ENCODE measurements at places on chromosomes 2 and 18. TPM values are rescaled to one million over a fixed set of nuclear protein-coding genes. Genes with fewer than 3 reads are reported as not detected.

GRCh38 chr2:75523313-75524275 lies 37.1 kb downstream of the EVA1A start:
- DNase-seq = peak; percentile 44

DNA sequence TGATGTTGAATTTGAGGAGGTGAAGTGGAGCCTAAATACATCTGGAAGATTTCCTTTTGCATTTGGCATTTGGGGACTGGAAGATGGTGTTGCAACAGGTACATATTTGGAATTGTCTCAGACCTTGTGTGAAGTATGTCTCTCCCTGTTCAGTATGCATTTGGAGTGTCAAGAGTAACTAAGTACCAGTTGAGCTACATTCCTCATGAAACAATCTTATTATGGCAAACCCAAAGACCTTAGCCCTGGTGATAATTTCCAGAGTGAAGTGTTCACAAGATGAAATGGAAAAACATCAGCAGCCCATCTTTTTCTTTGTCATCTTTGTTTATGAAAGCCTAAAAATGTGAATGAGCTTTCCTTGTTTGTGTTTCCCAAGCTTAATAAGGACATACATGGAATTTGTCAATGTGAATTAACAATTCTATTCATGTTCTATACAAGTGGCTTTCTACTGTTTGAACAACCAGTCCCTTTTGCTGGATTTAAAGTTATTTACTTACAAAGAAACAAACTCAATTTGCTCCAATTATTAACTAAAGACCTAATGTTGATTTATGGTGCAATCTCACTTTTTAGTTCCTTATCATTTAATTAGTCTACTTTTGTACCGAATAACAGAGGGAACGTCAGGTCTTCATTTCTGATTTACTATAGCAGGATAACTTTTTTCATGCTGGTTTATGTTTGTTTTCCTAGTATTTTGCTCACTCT lies 42.1 kb upstream of the PPP1R1C start:
- no peak for DNase-seq

GRCh38 chr2:111985514-111985913 lies 69.6 kb upstream of the TMEM87B start:
- no peak for DNase-seq

The PRSS56 gene
- total RNA-seq = not detected

DNA sequence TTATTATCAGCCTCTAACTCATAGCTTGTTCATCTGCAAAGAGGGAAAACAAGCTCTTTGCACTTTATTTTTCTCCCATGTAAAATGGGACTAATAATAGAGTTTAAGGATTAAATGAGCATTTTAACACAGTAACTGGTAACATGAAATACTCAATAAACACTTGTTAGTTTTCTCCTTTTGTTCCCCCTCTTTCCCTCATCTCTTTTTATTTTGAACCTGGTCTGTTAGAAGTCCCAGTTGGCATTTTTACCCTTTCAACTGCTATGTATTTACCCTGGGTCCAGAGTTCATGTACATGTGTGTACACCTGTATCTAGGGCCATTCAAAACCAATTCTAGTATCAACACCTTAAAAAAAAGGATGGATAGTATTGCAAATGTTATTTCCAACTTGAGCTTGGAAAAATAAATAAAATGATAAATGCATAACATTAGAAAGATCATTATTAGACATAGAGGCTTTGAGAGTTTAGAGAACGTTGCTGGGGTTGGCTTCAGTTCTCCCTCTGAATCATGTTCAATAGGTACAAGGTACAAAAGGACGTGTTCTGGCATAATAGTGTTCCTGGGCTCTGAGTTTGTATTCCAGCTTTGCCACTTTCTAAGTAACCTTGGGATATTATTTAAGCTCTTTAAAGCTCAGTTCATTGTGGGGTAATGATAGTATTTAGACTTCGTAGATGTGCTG lies 5.2 kb upstream of the VPS54 start:
- DNase-seq = no peak

DNA sequence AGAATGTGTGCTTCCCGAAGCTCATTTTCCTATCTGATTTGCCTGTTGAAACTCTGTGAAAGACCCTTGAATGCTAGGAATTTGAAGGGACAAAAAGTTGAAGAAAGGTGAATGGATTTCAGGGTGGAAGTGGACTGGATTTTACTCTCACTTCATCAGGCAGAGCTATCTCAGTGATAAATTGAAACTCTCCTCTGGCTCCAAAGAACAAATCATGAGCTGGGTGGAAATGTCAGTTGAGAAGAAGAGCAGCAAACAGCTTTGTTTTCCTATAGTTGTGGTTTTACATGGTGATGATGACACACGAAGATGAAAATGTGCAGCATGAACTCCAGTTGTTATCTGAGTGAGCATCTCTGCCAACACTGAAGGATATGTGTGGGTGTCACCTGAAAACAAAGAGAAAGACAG lies 34.4 kb downstream of the CD28 start:
- no peak for DNase-seq

- no peak for DNase-seq
Observed at GRCh38 chr18:55968550-55968949, 380.6 kb upstream of the TCF4 start.

- DNase-seq = no peak
Observed at GRCh38 chr2:237471438-237472186, 15.4 kb upstream of the MLPH start.

GRCh38 chr18:13797157-13797611 lies 26.8 kb upstream of the MC5R start:
- no peak for DNase-seq

DNA sequence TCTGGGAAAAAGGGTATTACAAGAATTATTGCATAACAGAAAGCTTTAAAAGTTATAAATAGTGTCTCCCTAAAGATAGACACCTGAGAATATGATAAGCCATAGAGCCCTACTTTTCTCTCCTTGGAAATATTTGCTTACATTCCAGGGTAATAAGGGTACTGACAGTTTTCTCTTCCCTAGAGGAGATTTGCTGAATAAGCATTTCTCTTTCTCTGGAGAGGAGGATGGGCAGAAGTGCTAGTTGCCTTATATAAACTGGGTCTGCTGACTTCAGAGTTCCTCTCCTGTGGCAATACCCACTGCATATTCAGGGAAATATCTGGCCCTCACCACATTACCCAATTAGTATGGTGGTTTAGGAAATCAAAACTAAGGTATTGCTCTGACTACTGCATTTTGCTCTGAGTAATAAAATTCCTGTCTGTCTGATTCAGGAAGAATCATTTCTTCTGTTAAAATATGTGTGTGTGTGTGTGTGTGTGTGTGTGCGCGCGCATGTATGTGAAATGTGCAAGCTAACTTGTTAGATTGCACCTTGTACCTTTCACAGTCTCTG lies 1391.3 kb downstream of the DSC3 start:
- DNase-seq = no peak

DNA sequence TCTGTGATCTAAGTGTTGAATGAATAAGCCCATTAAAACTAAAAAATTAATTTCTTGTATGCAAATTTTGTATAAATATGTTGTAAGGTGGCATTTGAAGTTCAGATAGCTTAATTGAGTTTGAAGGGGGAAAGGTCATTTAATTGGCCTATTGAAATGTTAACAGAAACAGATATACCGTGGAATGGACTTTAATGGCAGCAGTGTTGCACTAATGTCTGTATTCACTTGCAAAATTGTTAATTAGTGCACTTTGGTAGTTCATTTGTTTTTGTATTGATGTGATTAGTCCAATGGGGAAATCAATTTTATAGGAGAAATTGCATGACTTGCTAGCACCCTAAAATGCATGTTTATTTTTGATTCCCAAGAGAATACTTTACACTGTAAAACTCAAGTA lies 41.8 kb upstream of the OTX1 start:
- no peak for DNase-seq

- DNase-seq = no peak
Observed at GRCh38 chr2:120699292-120699691, 36.4 kb upstream of the GLI2 start.

GRCh38 chr2:2057125-2057721 lies 273.9 kb downstream of the MYT1L start:
- DNase-seq = no peak

GRCh38 chr2:172745636-172746035 lies 10.0 kb downstream of the RAPGEF4 start:
- DNase-seq = no peak

The LYPD1 gene
- not detected for total RNA-seq

GRCh38 chr2:149625671-149626070 lies 38.1 kb upstream of the MMADHC start:
- no peak for DNase-seq

- no peak for DNase-seq
Observed at GRCh38 chr2:128090575-128090944, 440 bp upstream of the UGGT1 start.

DNA sequence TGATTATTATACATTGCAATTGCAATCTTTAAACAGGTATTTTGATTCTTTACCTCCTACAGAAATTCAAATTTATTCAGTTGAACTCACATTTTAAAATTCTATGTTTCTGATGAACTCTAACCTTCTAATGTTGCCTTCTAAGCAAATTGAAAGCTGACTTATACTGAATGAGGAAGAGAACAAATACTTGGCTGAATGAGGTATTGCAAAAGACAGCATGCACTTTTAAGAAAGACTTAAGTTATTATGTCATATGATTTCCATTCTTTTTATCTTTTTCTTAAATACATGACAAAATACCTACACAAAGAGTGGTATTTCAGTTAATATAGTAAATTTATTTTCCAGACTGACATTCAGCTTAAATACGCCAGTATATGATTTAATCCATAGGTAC lies 64.7 kb downstream of the FAM228A start:
- no peak for DNase-seq

The ITPRIPL1 gene
- total RNA-seq = 28.7 TPM

DNA sequence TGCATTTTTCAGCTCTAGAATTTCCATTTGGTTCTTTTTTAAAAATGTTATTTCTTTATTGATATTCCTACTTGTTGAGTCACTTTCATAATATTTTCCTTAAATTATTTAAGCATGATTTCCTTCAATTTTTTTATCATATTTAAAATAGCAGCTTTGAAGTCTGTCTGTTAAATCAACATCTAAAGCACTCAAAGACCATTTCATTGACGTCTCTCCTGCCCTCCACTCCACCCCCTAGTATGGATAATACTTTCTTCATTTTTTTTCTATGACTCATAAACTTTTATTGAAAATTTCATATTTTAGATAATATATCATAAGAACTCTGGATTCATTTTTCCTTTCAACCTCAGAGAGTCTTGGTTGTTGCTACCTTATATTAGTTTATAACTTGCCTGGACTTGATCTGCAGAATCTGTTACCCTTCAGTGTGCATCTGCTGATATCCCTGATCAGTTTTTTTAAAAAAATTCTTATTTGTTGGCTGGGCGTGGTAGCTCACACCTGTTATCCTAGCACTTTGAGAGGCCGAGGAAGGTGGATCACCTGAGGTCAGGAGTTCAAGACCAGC lies 59.0 kb upstream of the ZNF396 start:
- no peak for DNase-seq

- DNase-seq = no peak
Observed at GRCh38 chr18:80088823-80089222, 20.2 kb upstream of the ADNP2 start.

GRCh38 chr18:28831908-28832307 lies 655.0 kb upstream of the CDH2 start:
- DNase-seq = no peak

The METTL8 gene
- 49.3 TPM for total RNA-seq

The CIB4 gene
- not detected for total RNA-seq

DNA sequence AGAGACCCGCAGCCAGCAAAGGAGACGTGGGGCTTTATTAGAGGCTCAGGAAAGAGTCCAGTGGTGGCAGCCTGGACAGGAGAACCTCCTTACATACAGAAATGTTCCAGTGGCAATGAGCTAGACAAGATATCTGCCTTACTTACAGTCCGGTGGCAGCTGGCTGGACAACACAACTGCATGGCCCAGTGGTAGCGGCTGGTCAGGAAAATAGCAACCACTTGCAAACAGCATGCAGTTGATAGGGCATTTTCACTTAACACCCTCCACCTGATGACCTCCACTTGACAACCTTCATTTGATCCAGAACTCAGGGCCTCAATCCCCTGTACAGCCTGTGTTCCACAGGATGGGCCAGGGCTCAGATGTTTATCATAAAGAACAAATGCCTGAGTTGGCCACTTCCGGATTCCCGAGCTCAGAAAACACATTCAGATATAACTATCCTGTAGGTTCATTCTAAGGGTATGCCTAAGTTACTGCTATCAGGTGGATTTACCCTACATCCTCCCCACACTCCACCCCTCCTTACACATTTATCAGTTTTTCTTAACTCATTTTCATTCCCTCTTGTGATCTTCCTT lies 63.3 kb upstream of the ITPRID2 start:
- no peak for DNase-seq

- DNase-seq = no peak
Observed at GRCh38 chr18:27763341-27763740, 413.6 kb downstream of the CDH2 start.

The ALPG gene
- not detected for total RNA-seq

The SS18 gene
- 56.7 TPM for total RNA-seq

- no peak for DNase-seq
Observed at GRCh38 chr2:129757915-129758783, 221.3 kb upstream of the RAB6C start.

- no peak for DNase-seq
Observed at GRCh38 chr2:231932711-231932970, 6.4 kb upstream of the NPPC start.

The LYG2 gene
- total RNA-seq = not detected

DNA sequence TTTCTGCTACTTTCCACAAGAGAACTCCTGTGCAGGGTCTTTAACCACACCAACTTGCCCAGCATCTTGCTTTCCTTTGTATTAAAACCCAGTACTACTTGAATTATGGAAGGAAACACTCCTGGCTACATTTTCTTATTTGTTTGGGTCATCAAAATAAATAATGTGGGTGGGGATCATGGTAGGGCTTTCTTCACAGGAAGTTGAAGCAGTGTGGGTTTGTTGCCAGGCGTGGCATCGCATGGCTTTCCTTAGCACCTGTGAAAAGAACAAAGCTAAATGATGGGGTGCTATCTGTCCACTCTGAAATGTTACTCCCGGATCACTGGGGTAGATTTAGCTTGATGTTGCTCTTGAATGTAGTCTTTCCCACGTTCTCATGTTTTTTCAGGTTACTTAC lies 18.7 kb downstream of the ARHGAP25 start:
- DNase-seq = no peak

The C2orf80 gene
- not detected for total RNA-seq

The CHN1 gene
- 0.24 TPM for total RNA-seq

DNA sequence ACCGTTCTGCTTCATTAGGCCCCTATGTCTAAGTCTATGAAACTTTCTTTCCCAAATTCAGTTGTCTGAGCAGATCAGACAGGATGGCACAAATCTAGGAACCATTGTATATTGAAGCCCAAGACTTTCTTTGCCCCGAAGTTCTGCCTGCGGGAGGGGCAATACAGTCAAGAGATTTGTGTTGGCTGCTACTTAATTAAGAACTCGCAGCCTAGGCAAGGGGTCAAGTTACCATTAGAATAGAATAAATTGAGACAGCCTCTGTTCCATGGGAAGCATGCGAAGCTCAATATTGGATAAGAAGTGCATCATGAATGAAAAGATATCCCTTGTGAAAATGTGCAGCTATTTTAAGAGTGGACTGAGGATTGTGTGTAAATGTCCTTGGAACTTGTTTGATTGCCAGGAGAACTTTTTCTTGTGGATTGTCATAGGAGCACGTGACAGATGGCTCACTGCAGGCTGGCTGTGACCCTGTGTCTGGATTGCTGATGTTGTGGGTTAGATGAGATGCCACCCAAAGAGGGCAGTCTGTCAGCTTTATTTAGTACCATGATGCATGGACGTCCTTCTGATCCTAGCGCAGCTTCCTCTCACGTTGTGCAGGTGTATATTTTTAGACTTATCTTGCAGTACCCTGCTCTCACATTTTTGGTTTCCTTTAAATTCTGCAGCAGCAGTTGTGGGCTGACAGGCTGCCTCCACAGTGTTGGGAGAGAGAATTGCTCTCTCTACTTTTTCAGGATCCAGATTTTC lies 30.9 kb downstream of the HAUS1 start:
- no peak for DNase-seq

All from GM12878 (cell line).